ENCODE measurements at places on chromosomes 2 and 18.

- H3K4me1 ChIP-seq: peaks cover 6% of the 10 kb centered on the region
- no peaks in the 10 kb centered on the region for H3K36me3 ChIP-seq
- H3K4me3 ChIP-seq: no peak overlapping the region
- no peaks in the 10 kb centered on the region for H3K27me3 ChIP-seq
Measured at GRCh38 chr2:172182624-172183023, 79.9 kb upstream of the DLX2 start.

DNA sequence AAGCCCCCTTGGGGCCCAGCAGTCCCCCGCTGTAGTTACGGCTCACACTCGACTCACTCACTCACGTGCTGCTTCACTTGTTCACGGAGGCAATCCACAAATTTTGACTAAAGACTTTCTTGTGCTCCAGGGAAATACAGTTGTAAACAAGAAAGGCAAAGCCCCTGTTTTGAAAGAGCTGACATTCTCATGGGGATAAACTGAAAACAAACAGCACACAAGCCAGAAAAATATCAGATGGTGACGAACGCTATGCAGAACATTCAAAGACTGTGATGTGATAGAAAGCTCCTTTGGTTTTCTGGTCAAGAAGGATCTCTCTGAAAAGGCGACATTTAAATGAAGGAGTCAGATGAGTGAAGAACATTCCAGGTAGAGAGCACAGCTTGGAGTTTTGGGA lies 385.3 kb upstream of the SMIM21 start:
- H3K36me3 ChIP-seq: no peaks in the 10 kb centered on the region
- no peaks in the 10 kb centered on the region for H3K4me1 ChIP-seq
- H3K4me3 ChIP-seq: no peak overlapping the region
- DNase-seq: no peak
- no peaks in the 10 kb centered on the region for H3K27me3 ChIP-seq
- H3K27ac ChIP-seq: no peak overlapping the region

GRCh38 chr2:201114846-201115245 lies 1.1 kb upstream of the CFLAR start:
- peak overlapping the region; percentile 100 for H3K27ac ChIP-seq
- DNase-seq: no peak
- H3K4me3 ChIP-seq: no peak overlapping the region
- H3K4me1 ChIP-seq: peaks cover 19% of the 10 kb centered on the region
- H3K36me3 ChIP-seq: no peaks in the 10 kb centered on the region
- H3K27me3 ChIP-seq: no peaks in the 10 kb centered on the region

GRCh38 chr18:49251451-49251850 lies 209.0 kb downstream of the DYM start:
- H3K4me1 ChIP-seq: no peaks in the 10 kb centered on the region
- no peaks in the 10 kb centered on the region for H3K27me3 ChIP-seq
- no peaks in the 10 kb centered on the region for H3K36me3 ChIP-seq

- no peak overlapping the region for H3K4me3 ChIP-seq
- peaks cover 3% of the 10 kb centered on the region for H3K27me3 ChIP-seq
- no peak overlapping the region for H3K27ac ChIP-seq
- no peaks in the 10 kb centered on the region for H3K4me1 ChIP-seq
- DNase-seq: no peak
Measured at GRCh38 chr2:29343830-29344229, 228.6 kb downstream of the CLIP4 start.

DNA sequence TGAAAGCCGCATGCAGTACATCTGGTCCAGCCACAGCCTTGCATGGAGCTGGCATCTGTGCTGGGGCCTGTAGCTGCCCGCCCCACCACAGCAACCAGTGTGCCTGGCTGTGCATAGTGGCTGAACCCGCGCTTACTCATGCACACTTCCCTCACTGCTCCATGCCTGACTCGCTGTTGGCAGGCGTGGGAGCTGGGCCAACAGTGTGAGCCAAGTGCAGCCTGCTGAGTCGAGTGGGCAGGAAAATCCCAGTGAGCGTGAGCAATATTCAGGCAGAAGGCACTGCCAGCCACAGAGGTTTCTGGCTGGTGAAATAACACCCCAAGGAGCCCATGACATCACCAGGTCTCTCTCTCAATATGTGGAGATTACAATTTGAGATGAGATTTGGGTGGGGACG lies 1674.1 kb upstream of the TMEFF2 start:
- DNase-seq: no peak
- no peak overlapping the region for H3K27ac ChIP-seq
- H3K27me3 ChIP-seq: no peaks in the 10 kb centered on the region
- no peaks in the 10 kb centered on the region for H3K4me1 ChIP-seq
